Left lung (tissue), 14 donors: ENCODE measurements at places on chromosomes 4 and X. TPM values are rescaled to one million over a fixed set of nuclear protein-coding genes. Genes with fewer than 3 reads are reported as not detected.

The CDK16 gene
- 81.1 TPM for total RNA-seq

The HDAC6 gene
- total RNA-seq, result 82.9 TPM

The SHOX gene
- not detected for total RNA-seq

The KLHL4 gene
- total RNA-seq, result 3.4 TPM

The SHISA3 gene
- total RNA-seq, result 2.9 TPM

The CPEB2 gene
- 25.2 TPM for total RNA-seq

The IGSF1 gene
- total RNA-seq, result not detected

- DNase-seq, result no peak
- H3K36me3 ChIP-seq, result no peaks in the 10 kb centered on the region
- no peaks in the 10 kb centered on the region for H3K4me1 ChIP-seq
These were observed 599.3 kb downstream of the RAPGEF2 start for GRCh38 chr4:159702200-159702599.

DNA sequence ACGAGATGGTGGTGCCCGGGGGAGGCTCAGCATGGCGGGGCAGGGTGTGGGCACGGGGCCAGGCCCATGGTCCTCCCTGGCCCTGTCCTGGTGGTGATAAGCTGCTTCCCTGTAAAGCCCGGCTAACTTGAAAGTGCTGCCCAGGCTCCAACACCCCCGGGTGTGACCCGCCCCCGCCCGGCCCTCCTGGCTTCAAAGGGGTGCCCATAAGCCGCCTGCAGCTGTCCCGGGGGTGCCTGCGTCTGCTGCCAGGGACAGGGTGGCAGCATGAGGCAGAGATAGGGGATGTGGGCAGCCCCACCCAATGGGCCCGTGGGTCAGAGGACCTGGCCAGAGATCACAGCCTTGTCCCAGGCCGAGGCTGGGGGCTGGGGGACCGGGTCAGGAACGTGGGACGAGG lies 18.1 kb downstream of the FGFRL1 start:
- H3K27ac ChIP-seq, result no peak overlapping the region
- peaks cover 9% of the 10 kb centered on the region for H3K36me3 ChIP-seq
- H3K27me3 ChIP-seq, result no peaks in the 10 kb centered on the region
- no peaks in the 10 kb centered on the region for H3K4me1 ChIP-seq

DNA sequence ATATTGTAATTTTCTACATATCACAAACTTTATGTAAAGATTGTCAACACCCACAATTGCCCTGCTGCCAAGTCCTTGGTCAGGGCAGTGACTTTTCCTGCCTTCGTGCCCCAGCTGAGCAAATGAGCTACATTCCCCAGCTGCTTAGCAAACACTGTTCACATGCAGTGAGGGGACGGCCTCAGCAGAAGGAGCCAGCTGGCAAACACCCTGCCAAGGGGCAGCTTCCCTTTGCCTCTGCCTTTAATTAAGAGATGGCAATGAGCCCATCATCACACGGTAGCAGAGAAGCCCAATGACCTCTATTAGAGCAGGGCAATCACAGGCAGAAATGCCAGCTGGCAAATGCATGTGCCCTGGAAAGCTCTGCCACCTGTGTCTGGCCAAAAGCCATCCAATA lies 253.4 kb downstream of the EPHA5 start:
- H3K27me3 ChIP-seq, result no peaks in the 10 kb centered on the region
- no peak for DNase-seq
- no peak overlapping the region for H3K27ac ChIP-seq
- H3K4me1 ChIP-seq, result no peaks in the 10 kb centered on the region

DNA sequence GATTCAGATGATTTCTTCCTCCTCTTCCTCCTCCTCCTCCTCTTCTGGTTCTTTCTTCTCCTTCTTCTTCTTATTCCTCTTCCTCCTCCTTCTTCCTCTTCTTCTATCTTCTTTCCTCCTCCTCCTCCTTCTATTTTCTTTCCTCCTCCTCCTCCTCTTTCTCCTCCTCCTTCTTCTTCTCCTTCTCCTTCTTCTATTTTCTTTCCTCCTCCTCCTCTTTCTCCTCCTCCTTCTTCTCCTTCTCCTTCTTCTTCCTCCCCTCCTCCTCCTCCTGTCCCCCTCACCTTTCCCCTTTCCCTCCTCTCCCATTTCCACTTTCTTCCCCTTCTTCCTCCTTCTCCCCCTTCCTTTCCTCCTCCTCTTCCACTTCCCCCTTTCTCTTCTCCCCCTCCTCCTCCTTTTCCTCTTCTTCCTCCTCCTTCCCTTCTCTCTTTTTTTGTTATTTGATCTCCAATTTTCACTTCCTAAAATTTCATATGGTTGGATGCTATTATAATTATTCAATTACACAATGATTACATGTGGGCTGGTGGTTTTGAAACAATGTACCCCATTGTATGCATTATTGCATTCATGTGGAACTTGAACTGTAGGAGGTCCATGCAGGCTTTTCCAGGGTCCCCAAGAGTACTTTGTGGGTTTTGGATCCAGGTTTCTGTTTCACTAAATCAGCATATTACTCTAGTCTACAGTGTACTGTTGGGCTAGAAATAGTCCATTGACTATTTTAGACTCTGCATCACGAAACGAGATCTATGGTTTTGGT lies 68.1 kb downstream of the SORBS2 start:
- no peak for DNase-seq
- peaks cover 7% of the 10 kb centered on the region for H3K4me1 ChIP-seq

DNA sequence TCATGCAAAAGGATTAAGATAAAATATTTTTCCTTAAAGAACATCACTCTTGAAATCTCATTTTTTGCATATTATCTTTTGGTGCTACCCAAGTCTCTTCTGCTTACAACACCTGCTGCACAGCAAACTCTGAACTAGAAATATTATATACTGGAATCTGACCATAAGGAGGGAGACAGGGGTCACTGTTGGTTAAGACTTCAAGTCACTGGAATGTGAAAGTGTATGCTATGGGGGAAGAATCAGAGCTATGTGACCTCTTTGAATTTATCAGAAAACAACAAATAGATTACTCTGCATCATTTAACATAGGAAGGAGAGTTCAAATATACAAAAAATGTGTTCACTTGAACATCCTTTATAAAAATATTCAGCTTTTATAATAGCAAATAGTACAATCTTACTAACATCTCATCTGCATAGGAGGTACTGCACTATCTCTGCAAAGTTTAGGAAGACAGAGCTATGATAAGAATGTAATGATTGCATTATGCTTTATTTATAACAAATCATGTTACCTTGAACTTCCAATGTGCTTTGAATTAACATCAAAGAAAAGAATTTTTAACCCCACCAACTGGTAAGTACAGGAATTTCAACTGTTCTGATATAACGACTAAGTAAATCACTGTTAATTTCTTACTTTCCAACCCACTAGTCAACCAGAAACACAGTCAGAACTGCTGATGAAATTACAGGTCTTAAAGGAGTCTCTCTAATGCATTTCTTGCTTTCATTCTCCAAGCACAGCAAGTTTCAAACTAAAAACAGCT lies 69.8 kb downstream of the ZNF827 start:
- H3K36me3 ChIP-seq, result no peaks in the 10 kb centered on the region
- H3K4me1 ChIP-seq, result no peaks in the 10 kb centered on the region
- no peak for DNase-seq
- H3K27me3 ChIP-seq, result no peaks in the 10 kb centered on the region

GRCh38 chr4:73701116-73701515 lies 39.3 kb upstream of the CXCL8 start:
- no peaks in the 10 kb centered on the region for H3K27me3 ChIP-seq
- peaks cover 50% of the 10 kb centered on the region for H3K4me1 ChIP-seq
- H3K36me3 ChIP-seq, result no peaks in the 10 kb centered on the region
- DNase-seq, result no peak
- H3K4me3 ChIP-seq, result no peak overlapping the region
- H3K27ac ChIP-seq, result peak overlapping the region; percentile 39

DNA sequence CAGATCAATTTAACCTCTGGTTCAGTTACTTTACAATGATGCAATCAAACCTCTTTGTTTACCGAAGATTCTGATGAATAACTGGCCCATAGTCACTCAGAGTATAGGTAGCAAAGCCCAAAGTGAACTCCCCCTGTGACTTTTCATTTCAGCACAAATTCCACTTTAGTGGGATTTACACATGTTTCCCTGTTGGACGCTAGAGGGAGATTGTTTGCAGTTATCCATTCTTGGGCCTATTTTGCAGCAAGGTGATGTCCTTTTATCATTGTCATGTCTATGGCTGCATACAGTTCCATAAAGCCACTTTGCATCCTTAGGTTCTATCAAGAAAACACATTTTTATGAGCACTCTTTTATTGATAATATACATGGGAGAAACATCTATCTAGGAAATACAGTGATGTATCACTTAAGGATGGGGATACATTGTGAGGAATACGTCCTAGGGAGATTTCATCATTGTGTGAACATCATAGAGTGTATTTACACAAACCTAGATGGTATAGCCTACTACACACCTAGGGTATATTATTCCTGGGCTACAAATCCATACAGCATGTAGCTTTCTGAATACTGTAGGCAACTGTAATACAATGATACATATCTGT lies 14.5 kb upstream of the DKK2 start:
- no peaks in the 10 kb centered on the region for H3K27me3 ChIP-seq
- H3K27ac ChIP-seq, result no peak overlapping the region
- no peaks in the 10 kb centered on the region for H3K36me3 ChIP-seq

- H3K4me1 ChIP-seq, result no peaks in the 10 kb centered on the region
- H3K36me3 ChIP-seq, result no peaks in the 10 kb centered on the region
- H3K4me3 ChIP-seq, result no peak overlapping the region
- no peak overlapping the region for H3K27ac ChIP-seq
- H3K27me3 ChIP-seq, result no peaks in the 10 kb centered on the region
These were observed 35.1 kb downstream of the GEMIN8 start for GRCh38 chrX:13994536-13995080.

DNA sequence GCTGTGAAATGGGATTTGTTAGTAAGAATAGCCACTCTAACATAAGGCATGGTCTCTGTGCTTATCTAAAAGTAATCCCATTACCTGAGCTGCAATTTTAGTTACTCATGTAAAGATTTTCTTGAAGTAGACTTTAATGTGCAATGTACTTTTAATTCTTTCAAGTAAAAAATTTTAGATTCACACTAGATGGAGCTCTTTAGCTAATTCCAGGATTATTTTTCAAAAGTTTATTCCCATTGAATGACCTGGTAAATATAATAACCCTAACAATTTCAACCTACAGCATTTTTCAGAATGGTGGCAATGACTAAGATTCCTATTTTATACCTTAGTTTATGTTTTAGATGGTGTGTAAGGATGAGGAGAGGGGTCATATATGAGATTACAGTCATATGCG lies 18.1 kb downstream of the USP38 start:
- no peak overlapping the region for H3K4me3 ChIP-seq
- no peaks in the 10 kb centered on the region for H3K27me3 ChIP-seq
- DNase-seq, result peak; percentile 13
- no peaks in the 10 kb centered on the region for H3K36me3 ChIP-seq

- no peaks in the 10 kb centered on the region for H3K27me3 ChIP-seq
- no peaks in the 10 kb centered on the region for H3K36me3 ChIP-seq
- H3K4me1 ChIP-seq, result no peaks in the 10 kb centered on the region
- no peak overlapping the region for H3K27ac ChIP-seq
- no peak for DNase-seq
These were observed 77.5 kb downstream of the CYTL1 start for GRCh38 chr4:4941751-4942150.

GRCh38 chrX:119194621-119195020 lies 41.5 kb upstream of the PGRMC1 start:
- no peaks in the 10 kb centered on the region for H3K27me3 ChIP-seq
- H3K4me1 ChIP-seq, result no peaks in the 10 kb centered on the region
- no peaks in the 10 kb centered on the region for H3K36me3 ChIP-seq

DNA sequence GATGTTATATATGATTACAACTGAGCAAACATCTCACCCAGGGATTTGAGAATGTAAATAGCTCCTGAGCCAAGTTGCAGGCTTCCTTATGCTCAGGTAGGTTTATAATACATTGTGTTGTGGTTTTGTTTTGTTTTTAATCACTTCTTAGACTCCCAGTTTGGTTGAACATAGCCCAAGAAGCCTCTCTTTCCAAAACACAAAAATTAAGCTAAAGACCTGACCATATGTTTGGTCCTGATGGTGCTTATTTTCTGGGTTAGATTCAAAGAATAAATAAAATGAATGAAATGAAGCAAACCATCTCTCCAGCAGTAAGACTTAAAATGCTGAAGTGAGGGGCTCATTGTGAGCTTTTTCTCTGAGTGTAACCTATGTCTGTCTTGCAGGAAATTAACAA lies 93.5 kb downstream of the GRXCR1 start:
- no peak for DNase-seq
- H3K4me3 ChIP-seq, result no peak overlapping the region
- no peak overlapping the region for H3K27ac ChIP-seq
- H3K4me1 ChIP-seq, result no peaks in the 10 kb centered on the region

DNA sequence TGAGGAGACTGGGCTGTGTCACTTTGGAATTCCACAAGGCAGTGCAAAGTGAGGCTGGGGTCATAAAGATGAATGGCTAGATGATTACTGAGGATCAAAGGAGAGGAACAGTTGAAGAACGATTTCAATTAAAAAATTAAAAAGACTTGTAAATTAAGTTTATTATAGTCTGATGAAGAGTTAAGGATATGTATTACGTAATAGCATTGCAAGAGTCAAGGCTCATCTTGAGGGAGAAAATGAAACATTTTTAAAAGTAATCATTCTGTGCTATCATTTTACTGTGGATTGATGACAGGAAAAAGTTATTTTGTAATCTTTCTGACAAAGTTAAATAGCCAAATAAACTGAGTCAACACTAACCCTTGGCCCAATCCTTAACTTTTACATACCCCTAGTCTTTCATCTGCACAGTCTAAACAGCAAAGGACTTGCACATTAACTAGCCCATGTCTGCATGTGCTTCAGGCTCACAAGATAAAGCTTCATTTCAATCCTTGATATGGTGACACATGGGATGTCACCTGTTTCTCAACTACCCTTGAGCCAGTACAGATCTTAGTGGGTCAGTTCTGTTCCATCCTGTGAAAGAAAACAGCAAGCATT lies 465.5 kb upstream of the CTSO start:
- no peaks in the 10 kb centered on the region for H3K27me3 ChIP-seq
- DNase-seq, result no peak
- no peak overlapping the region for H3K27ac ChIP-seq
- no peaks in the 10 kb centered on the region for H3K36me3 ChIP-seq

DNA sequence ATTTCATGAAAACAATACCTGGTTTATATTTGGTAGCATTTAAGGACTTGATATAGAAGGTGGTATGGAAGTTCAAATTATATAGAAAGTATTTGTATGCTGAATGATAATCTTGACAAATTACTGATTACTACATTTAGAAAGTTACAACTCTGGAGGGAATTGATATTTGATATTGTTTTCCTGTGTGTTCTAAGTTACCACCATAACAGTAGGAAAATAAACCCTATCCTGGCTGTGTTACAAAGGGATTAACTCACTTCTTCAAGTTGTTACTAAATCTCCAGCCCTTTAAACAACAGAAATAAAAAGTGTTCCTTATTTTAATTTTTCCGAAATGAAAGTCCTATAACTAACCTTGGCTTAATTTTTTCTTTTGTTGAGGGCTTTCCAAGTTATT lies 36.6 kb downstream of the FHL1 start:
- no peak for DNase-seq
- H3K4me3 ChIP-seq, result no peak overlapping the region
- H3K27ac ChIP-seq, result no peak overlapping the region
- H3K27me3 ChIP-seq, result no peaks in the 10 kb centered on the region
- no peaks in the 10 kb centered on the region for H3K36me3 ChIP-seq
- H3K4me1 ChIP-seq, result no peaks in the 10 kb centered on the region
